LoVo (cell line): ENCODE measurements at places on chromosomes 2 and 18.

DNA sequence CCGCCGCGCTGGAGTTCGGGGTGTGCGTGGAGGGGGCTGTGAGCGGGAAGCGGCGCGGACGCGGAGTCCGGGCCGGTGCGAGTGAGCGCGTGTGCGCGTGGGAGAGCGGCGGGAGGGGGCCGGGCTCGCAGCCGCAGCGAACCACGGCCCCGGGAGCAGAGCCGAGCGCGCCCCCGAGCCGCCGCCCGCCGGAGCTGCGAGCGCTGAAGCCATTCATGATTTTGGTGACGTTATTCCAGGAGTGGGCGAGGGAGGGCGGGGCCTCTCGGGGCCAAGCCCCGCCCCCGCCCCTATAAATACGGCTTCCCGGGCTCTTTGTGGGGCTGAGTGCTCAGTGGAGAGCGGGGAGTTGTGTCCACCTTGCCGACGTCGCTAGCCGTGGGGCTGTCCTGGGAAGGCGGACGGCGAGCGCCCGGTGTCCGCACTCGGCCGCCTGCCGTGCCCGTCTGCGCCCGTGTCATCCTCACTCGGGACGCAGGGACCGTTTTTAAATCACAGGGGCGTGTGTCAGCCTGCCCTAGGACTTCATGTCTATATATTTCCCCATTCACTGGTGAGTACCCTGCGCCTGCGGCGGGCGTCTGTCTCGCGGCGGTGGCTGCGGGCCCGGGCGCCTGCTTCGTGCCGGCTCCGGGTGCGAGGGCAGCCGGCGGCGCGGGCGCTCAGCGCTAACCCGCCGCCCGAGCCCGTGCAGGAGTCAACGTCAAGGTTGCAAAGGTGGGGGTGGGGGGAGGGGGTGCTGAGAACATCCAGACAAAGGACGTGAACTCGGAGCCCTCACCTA lies at the start of gene LBH:
Gene LBH, plus strand, starts transcription at position 323 of the 784 bp plus-strand sequence. Its CDS starts 205 bp downstream, at position 528.
- DNase-seq, result peak; percentile 62

- no peak for DNase-seq
Observed at GRCh38 chr18:54116541-54117257, 107.8 kb downstream of the MBD2 start.

- no peak for DNase-seq
Observed at GRCh38 chr2:69255760-69256159, 131.3 kb downstream of the GFPT1 start.

GRCh38 chr2:215144106-215144875 lies 5.9 kb upstream of the ABCA12 start:
- DNase-seq, result no peak

GRCh38 chr2:46365913-46366667 lies 68.9 kb downstream of the EPAS1 start:
- no peak for DNase-seq
